ENCODE measurements at places on chromosomes 7 and 10.

GRCh38 chr7:81714306-81714705, 55.5 kb downstream of the HGF start:
- DNase-seq: no peak

- DNase-seq: no peak
Observed at GRCh38 chr7:46671108-46671769, 750.2 kb upstream of the IGFBP3 start.

GRCh38 chr10:3901370-3901769, 116.4 kb upstream of the KLF6 start:
- no peak for DNase-seq

DNA sequence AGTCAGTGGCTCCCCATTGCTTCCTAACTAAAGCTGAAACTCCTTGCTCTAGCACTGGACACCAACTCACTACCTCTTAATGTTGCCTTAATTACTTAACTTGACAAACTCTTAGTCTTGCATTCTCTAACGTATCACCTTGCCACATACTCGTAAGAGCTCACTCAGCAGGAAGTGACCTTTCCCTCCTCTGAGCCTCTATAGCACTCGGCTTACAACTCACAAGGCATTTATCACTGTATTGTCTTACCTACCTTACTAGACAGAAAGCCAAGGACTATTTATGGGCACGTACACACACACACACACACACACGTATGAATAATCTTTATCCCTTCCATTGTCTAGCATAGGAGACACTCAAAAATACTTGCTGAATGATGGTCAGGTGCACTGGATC, 21.2 kb downstream of the CEP41 start:
- no peak for DNase-seq

DNA sequence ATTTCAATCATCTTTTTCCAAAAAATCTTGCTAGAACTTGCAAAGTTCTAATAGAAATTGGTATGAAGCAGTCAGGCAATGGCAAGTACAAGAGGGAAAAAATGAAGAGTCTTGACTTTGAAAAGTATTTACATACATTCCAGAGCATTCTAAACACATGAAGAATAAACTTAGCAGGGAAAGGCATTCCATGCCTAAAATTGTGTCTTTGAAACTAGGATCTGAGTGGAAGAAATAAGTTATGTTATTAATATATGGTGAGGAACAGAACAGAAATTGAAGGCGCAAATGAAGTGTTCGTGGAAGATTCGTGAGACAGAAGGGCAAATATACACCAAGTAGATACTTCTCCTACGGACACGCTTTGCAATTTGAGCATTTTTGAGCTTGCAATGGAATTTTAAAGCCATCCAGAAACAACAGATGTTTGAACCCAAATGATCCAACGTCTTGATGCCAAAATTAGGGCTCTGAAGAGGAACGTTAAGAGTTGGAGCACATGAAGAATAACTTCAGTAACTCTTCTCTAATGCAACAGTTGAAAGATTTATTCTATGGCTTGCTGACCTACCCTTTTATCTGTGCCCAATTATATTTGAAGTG, 40.6 kb upstream of the SEPTIN7 start:
- no peak for DNase-seq

GRCh38 chr10:55668326-55668922, 692.6 kb downstream of the ZWINT start:
- DNase-seq: no peak

GRCh38 chr7:15475808-15476530, 85.8 kb downstream of the AGMO start:
- DNase-seq: no peak

GRCh38 chr10:73889014-73889413, 14.7 kb upstream of the CAMK2G start:
- DNase-seq: peak; percentile 44

- DNase-seq: no peak
Observed at GRCh38 chr10:119642556-119643111, 8.5 kb upstream of the BAG3 start.

GRCh38 chr10:103064956-103065355, 128.1 kb downstream of the NT5C2 start:
- no peak for DNase-seq

DNA sequence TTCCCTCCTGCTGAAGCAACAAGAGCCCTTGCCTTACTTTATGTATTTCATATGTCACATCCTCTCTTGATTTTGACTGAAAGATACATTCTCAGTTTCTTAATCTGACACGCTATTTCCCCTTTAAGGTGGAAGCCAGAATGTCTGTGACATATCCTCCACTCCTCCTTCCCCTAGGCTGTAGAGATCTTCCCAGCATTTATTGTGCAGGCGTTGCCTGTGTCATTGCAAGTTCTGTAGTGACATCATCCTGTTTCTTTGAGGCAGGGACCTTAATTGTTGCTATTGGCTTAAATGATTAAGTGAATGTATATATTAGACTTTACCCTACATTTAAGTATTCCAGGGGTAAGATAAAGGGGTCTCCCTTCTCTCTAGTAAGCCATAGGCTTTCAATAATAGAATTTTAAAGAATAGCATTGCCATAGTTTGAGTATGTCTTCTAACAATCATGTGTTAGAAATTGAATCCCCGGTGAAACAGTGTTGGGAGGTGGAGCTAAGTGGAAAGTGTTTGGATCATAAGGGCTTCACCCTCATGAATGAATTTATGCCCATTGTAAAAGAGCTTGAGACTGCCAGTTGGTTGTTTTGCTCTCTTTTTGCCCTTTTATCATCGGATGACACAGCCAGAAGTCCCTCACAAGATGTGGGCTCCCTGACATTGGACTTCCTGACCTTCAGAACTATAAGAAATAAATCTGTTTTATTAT, 189.5 kb upstream of the CDC14C start:
- DNase-seq: no peak

DNA sequence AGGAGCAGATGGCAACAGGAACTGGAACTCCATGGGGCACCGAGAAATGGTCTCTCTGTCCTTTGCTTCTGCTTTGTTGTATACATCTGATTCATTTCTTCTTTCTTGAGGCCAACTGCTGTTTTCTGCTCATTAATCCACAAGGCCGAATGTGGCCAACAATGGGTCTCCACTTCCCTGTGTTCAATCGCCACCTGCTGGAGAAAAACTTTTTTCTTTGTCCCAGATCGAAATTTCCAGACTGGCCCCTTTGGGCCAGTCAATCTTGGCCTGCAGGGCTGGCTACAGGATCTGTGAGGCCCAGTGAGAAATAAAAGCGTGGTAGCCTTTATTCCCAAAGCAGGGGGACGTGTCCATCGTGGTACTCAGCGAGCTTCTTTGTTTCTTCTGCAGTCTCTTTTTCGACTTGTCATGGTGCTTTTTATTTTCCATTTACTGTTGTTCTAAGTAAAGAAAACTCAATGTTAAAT, 58.8 kb downstream of the PARP12 start:
- DNase-seq: peak; percentile 16

DNA sequence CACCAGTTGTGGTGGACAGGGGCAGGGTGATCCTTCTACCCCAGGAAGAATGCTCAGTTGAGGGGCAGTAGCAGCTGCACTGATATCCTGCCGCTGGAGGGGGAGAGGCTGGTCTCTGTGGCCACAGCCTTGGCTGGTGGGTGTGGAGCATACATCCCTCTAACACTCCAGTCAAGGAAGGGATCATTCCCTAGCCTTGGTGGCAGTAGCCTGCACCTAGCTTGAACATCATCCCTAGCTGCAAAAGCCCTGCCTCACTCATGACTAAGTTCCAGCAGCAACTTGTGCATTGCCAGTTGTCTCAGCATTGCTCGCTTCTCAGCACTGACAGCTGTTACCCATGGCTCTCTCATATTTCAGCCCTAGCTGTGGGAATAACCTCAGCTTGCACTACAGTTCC, 688.9 kb upstream of the POT1 start:
- DNase-seq: no peak

- no peak for DNase-seq
Observed at GRCh38 chr10:133384071-133384470, 5.0 kb downstream of the PAOX start.

DNA sequence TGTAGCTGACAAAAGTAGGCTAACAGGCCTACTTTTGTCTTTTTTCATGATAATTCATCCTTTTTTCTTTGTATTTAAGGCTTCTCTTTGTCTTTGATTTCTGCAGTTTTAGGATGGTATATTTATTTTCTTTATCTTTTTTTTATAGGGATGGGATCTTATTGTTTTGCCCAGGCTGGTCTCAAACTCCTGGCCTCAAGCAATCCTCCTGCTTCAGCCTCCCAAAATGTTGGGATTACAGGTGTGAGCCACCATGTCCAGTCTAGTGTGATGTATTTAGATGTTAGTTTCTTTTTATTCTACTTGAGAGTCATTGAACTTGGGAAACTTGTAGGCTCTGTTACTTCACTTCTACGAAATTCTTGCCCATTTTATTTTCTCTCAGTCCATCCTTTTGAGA, 35.4 kb downstream of the TRIM24 start:
- no peak for DNase-seq

- DNase-seq: peak; percentile 32
Observed at GRCh38 chr7:23490357-23491135, 20.3 kb upstream of the IGF2BP3 start.

DNA sequence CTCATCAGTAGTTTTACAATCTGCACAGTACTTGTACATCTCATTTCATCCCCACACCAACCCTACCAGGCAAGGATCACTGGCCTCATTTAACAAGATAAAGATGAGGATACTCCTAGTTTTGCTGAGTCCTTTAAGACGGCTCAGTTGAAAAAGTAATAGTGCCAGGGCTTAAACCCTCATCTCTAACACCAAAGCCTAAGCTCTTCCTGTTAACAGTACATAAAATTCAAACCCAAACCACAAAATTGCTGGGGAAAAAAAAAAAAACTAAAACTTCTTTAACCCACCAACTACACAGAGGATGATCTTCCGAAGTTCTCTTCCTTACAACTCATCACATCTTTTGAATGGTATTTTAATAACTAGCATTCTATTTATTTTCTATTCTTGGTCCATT, 1.3 kb downstream of the SAR1A start:
- DNase-seq: no peak

- no peak for DNase-seq
Observed at GRCh38 chr10:117539361-117539773, 3.2 kb upstream of the EMX2 start.

DNA sequence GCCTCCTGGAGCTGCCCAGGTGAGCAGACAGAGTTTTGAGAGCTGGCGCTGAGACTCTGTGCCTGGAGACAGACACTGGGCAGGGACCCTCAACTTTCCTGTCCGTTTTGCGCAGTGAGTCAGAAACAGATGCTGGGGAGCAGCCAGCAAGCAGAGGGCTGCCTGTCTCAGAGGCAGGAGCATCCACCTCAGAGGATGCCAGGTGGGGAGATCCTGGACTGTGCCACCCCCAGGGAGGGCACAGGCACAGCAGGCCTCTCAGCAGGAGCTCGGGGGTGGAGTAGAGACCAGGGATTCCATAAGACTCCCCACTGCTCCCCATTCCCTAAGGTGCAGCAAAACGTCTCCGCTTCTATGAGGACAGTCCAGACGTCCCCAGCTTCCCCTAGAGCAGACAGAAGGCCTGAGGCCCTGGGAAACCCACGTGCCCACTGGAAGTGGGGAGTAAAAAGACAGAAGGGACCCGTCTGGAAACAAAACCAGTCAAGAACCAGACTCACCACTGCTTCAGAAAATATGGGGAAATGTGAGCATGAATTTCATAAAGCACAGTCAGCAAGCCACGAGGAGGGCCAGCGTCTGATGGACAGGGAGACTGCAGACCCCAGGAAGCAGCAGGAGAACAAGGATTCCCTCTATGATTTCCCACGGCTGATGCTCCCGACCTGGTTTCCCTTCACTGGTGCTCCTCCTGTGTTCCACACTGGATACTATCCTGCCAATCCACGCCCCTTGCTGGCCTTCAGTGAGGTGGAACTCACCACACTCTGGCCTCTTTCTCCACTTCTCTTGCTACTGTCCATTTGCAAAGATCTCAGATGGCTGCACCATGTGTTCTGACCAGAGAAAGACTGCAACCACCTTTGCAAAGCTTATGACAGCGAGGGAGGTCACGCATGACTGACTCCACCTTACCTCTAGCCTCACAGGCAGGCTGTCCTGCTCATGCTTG, 151.3 kb upstream of the FAM20C start:
- no peak for DNase-seq

GRCh38 chr7:131653418-131654248, 97.2 kb upstream of the PODXL start:
- DNase-seq: no peak

- no peak for DNase-seq
Observed at GRCh38 chr10:13924040-13924725, 337.4 kb downstream of the PRPF18 start.

DNA sequence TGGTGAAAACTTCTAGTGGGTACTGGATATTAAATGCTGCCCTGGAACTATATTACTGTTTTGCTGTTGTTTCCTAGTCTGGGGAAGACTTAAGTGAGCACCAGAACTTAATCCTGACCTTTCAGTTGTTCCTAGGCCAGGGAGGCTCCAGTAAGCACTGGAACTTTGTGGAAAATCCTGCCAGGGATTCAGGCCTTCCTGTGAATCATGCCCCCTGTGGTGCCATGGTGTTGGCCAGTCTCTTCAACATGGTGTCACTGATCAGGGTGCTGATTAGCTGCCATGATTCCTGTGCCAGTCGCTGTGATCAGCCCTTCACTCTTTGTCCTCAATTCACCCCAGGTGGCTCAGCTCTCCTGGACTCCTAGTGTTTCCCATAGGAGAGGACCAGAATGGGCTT, 8.5 kb upstream of the AOAH start:
- DNase-seq: no peak

- no peak for DNase-seq
Observed at GRCh38 chr10:89134963-89135362, 72.2 kb downstream of the CH25H start.

GRCh38 chr7:47654672-47655298, 72.9 kb upstream of the TNS3 start:
- no peak for DNase-seq

DNA sequence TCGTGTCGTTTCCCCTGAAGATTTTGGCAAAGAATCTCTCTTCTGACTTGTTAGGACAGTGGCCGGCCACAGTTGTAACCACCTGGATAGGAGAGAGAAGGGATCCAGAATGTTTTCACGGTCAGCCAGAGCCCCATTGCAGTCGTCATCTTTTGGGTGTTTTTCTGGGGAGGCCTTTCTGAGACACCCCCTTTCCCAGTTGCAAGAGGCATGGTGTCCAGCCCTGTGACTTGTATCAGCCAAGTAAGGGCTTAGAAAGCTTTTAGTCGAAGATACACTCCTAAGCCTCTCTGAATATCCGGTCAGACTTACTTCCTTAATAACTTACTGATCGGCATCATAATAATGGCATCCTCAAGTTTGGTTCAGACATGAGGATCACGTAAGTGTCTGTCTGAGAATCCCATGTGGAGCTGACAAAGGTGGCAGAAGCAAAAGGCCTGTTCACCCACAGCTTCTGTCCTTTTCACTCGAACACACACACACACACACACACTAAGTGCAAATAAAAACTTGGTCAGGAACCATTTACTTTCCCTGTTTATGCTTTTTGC, 435.7 kb upstream of the GALNT17 start:
- no peak for DNase-seq

- DNase-seq: no peak
Observed at GRCh38 chr7:14639329-14639728, 263.2 kb downstream of the DGKB start.

- no peak for DNase-seq
Observed at GRCh38 chr7:95446618-95447017, 11.8 kb upstream of the PON2 start.

All from stimulated activated naive B cell treated with anti-CD40 and anti-IgM and Interleukin-4, amounts not matched to agents 10 μg/mL and 1 μg/mL and 100 μg/mL, for 72 hours (primary cell).